ENCODE measurements at places on chromosomes 1 and 21. TPM values are rescaled to one million over a fixed set of nuclear protein-coding genes. Genes with fewer than 3 reads are reported as not detected.

SPRR2A gene
- not detected for total RNA-seq

PTGS2 gene
- total RNA-seq: not detected

RGSL1 gene
- total RNA-seq: not detected

CDC42 gene
- 389 TPM for total RNA-seq

FCGR1A gene
- not detected for total RNA-seq

ANKRD35 gene
- 1.1 TPM for total RNA-seq

DNA sequence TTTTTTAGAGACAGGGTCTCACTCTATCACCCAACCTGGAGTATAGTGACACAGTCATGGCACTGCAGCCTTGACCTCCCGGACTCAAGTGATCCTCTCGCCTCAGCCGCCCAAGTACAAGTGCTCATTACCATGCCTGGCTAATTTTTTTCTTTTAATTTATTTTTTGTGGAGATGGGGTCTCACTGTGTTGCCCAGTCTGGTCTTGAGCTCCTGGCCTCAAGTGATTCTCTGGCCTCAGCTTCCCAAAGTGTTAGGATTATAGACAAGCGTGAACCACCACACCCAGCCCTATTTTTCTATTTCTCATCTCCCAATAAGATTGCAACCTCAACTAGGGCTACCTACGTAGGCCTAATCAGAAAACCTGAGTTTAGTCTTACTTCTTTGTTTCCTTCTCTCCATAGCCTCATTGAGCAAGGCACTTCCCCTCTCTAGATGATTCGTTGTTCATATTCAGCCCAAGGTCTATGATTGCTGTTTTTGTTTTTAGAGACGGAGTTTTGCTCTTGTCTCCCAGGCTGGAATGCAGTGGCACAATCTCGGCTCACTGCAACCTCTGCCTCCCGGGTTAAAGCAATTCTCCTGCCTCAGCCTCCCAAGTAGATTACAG, 1.1 kb upstream of the KPNA6 start:
- H3K27me3 ChIP-seq: no peaks in the 10 kb centered on the region
- peak overlapping the region; percentile 40 for H3K4me3 ChIP-seq
- H3K36me3 ChIP-seq: peaks cover 14% of the 10 kb centered on the region

DNA sequence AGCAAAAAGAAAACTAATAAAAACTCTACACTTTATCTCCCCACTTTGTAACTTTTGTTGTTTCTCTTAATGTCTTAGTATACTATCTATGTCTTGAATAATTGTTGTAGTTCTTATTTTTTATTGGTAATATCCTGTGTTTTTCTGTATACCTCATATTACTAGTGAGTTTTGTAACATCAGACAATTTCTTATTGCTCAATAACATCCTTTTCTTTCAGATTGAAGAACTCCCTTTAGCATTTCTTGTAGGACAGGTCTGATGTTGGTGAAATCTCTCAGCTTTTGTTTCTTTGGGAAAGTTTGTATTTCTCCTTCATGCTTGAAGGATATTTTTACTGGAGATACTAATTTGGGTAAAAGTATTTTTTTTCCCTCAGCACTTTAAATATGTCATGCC, 79.8 kb upstream of the LRRC8B start:
- H3K27ac ChIP-seq: no peak overlapping the region
- no peak for DNase-seq
- no peak overlapping the region for H3K4me3 ChIP-seq
- no peaks in the 10 kb centered on the region for H3K4me1 ChIP-seq
- H3K27me3 ChIP-seq: peaks cover 7% of the 10 kb centered on the region

- H3K27me3 ChIP-seq: peaks cover 14% of the 10 kb centered on the region
- DNase-seq: no peak
- H3K4me3 ChIP-seq: no peak overlapping the region
- H3K36me3 ChIP-seq: peaks cover 4% of the 10 kb centered on the region
Measured at GRCh38 chr1:117633936-117634335, 28.1 kb downstream of the TENT5C start.

GRCh38 chr1:79431340-79431739, 424.8 kb upstream of the ADGRL4 start:
- no peaks in the 10 kb centered on the region for H3K27me3 ChIP-seq
- DNase-seq: no peak
- H3K27ac ChIP-seq: no peak overlapping the region
- no peaks in the 10 kb centered on the region for H3K4me1 ChIP-seq
- no peaks in the 10 kb centered on the region for H3K36me3 ChIP-seq

DNA sequence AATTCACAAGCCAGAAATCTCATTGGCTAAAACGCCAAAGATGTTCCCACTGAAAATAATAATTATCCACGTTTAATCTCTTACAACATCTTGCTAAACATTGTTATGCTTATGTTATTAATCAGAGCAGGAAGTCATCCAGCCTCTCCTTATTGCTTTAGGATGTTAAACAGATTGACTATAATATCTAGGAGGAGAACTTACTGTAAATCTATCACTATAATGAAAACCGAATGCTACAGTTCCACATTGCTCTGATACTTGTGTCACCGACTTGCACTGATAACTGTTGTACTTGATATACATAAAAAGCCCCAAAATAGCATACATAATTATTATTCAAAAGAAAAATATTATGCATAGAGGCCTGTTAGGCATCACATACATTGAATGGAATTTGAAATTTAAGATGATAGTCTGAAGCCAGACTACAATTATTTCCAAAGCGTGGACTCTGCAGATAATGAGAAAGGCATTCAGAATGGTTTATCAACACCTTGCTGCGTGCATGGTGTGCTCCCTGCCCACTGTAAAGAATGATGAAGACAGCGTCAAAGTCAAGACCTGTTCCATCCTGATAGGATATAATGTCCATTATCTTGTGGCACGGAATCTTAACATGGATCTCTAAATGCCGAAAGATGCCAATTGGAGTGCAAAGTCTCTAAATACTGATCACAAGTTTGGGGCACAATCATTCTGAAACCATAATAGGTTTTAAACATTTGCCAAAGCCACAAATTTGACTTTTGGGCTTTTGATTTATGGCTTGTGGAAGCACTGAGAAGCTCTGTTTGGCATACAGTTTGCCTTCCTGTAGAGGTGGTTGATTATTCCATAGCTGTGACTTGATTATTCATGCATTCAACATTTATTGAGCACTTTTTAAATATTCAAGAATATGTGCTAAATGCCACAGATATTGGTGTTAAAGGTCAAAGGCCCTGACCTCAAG, 71.3 kb downstream of the CRB1 start:
- H3K36me3 ChIP-seq: no peaks in the 10 kb centered on the region
- peaks cover 5% of the 10 kb centered on the region for H3K27me3 ChIP-seq
- DNase-seq: no peak
- H3K4me3 ChIP-seq: no peak overlapping the region
- no peak overlapping the region for H3K27ac ChIP-seq
- peaks cover 20% of the 10 kb centered on the region for H3K4me1 ChIP-seq

DNA sequence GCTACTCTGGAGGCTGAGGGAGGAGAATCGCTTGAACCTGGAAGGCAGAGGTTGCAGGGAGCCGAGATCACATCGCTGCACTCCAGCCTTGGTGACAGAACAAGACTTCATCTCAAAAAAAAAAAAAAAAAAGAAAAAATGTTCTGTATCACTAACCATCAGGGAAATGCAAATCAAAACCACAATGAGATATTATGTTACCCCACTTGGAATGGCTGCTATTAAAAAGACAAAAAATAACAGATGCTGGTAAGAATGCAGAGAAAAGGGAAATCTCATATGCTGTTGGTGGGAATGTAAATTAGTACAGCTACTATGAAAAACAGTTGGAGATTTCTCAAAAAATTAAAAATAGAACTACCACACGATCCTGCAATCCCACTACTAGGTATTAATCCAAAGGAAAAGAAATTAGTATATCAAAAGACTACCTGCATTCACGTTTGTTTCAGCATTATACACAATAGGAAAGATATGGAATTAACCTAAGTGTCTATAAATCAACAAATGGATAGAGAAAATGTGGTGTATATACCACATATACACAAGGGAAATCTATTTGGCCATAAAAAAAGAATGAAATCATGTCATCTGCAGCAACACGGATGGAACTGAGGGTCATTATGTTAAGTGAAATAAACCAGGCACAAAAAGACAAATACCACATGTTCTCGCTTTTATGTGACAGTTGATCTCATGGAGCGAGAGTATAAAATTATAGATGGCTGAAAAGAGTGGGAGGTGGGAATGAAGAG, 62.6 kb downstream of the ABL2 start:
- no peak overlapping the region for H3K27ac ChIP-seq
- DNase-seq: no peak
- H3K36me3 ChIP-seq: no peaks in the 10 kb centered on the region
- no peaks in the 10 kb centered on the region for H3K4me1 ChIP-seq
- H3K27me3 ChIP-seq: no peaks in the 10 kb centered on the region

GRCh38 chr1:65063025-65063424, 85.0 kb upstream of the AK4 start:
- no peaks in the 10 kb centered on the region for H3K27me3 ChIP-seq
- H3K4me1 ChIP-seq: peaks cover 22% of the 10 kb centered on the region
- no peak overlapping the region for H3K4me3 ChIP-seq
- DNase-seq: no peak

- H3K4me1 ChIP-seq: peaks cover 13% of the 10 kb centered on the region
- no peak overlapping the region for H3K27ac ChIP-seq
- no peaks in the 10 kb centered on the region for H3K36me3 ChIP-seq
- H3K4me3 ChIP-seq: no peak overlapping the region
Measured at GRCh38 chr1:108208724-108209446, 8.7 kb upstream of the SLC25A24 start.

DNA sequence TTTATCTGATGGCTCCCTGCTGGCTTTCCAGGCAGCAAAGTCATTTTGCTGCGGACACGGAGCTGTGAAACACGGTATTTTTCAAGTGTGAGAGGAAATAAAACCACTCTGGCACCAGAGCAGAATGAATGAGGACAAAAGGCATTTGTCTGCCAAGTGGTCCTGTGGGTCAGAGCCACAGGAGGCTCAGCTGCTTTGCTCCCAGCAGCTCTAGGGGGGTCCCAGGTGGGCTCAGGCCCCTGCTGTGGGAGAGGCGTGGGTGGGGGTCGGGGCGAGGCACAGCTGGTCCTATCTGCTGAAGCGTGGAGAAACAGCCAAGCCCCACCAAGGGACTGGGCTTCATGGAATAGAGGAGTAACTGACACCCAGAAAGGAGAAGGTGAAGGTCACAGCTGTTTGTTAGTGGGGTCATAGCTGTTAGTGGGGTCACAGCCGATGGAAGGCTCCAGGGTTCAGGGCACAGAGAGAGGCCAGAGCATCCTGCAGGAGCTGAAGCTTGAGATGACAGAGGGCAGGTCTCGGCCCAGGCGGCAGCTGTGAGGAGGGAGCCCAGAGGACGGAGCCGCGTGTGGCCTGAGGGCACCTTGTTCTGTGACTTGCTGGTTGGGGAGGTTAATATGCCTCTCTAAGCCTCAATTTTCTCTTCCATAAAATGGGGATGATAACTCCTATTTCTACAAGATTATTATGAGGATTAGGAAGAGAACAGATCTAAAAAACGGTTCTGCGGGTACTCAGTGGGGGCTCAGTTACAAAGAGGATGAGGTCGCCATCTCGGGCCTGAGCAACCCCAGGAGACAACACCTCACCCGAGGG, 7.1 kb downstream of the KIF17 start:
- H3K4me3 ChIP-seq: no peak overlapping the region
- peaks cover 2% of the 10 kb centered on the region for H3K27me3 ChIP-seq
- no peaks in the 10 kb centered on the region for H3K36me3 ChIP-seq
- no peaks in the 10 kb centered on the region for H3K4me1 ChIP-seq
- DNase-seq: no peak

- H3K27ac ChIP-seq: no peak overlapping the region
- no peak overlapping the region for H3K4me3 ChIP-seq
- DNase-seq: no peak
- H3K36me3 ChIP-seq: no peaks in the 10 kb centered on the region
- peaks cover 7% of the 10 kb centered on the region for H3K4me1 ChIP-seq
Measured at GRCh38 chr1:154837672-154838171, 32.4 kb downstream of the KCNN3 start.

DNA sequence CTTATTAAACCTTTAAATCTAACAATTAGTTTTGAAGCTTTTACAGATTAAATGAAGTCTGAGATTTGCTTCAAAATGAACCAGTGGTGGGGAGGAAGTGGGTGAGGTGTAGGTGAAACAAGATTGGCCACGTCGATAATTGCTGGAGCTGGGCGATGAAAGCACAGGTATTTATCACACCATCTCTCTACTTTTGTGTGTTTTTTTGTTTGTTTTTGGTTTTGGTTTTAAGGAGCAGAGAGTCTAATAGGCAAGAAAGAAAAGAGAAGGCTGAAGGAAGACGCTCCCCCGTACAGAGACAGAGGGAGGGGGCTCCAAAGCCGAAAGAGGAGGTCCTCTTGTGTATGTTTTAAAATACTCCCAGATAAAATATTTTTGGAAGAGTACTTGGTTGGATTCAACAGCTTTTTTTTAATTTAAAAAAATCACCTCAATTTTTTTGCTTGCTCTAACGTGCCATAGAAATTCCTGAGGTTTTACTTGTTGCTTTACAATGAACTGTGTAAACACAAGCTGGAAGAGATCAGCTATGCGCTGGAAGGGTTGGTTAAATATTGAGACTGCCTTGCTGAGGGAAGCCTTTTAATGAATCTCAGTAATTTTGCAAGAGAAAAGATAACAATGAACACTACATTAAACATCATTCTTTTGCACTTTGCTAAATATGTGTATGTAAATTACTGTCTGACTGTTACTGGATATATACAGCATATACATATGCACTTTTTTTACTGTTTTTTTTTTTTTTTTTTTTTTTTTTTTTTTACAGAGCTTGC, 6.7 kb upstream of the LGALS8 start:
- H3K27me3 ChIP-seq: peaks cover 24% of the 10 kb centered on the region
- H3K4me3 ChIP-seq: peak overlapping the region; percentile 26
- peak overlapping the region; percentile 7 for H3K27ac ChIP-seq
- no peaks in the 10 kb centered on the region for H3K36me3 ChIP-seq
- peaks cover 18% of the 10 kb centered on the region for H3K4me1 ChIP-seq

- DNase-seq: no peak
- H3K4me1 ChIP-seq: peaks cover 2% of the 10 kb centered on the region
- H3K36me3 ChIP-seq: peaks cover 2% of the 10 kb centered on the region
- no peak overlapping the region for H3K27ac ChIP-seq
- peaks cover 13% of the 10 kb centered on the region for H3K27me3 ChIP-seq
Measured at GRCh38 chr1:172960454-172961208, 90.1 kb downstream of the TNFSF18 start.

DNA sequence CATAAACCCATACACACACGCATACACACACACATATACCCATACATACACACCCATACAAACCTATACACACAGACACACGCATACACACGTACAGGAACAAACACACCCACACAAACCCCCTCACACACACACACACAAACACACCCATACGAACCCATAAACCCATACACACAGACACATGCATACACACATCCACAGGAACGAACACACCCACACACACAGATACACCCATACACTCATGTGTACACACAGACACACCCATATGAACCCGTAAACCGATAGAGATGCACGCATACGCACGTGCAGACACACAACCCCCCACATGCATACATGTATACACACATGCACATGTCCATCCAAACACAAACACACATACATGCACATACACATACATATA, 9.5 kb downstream of the WNT9A start:
- no peak overlapping the region for H3K27ac ChIP-seq
- H3K27me3 ChIP-seq: no peaks in the 10 kb centered on the region
- H3K36me3 ChIP-seq: no peaks in the 10 kb centered on the region
- H3K4me3 ChIP-seq: no peak overlapping the region
- no peak for DNase-seq
- H3K4me1 ChIP-seq: no peaks in the 10 kb centered on the region

Data from activated CD8-positive, alpha-beta T cell treated with anti-CD3 and anti-CD28 coated beads, Interleukin-2, amount 10 ng/mL, durations not matched to agents 7 days and 5 days (primary cell).